Foreskin keratinocyte (primary cell): ENCODE measurements at places on chromosomes 4 and X.

- DNase-seq, result peak; percentile 17
Observed at GRCh38 chrX:110853610-110854009, 58.0 kb upstream of the CHRDL1 start.

DNA sequence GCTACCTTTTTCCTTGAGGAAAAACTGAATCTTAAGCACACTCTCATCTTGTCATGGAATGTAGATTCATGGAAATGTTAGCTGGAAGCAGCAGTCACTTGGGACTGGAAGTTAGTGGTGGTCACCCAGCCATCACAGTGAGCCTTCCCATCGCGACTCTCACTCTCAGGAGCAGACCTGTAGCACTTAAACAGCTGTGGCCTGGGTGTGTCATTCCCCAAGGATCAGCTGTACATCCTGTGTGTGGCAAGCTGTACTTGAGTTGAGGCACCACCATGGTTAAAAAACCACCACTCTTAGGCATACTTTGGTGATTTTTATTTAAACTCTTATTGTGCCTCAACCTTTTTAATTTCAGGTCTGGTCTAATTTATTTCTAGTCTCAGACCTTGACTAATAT is 46.7 kb downstream of the JADE1 start:
- no peak for DNase-seq

- DNase-seq, result no peak
Observed at GRCh38 chr4:187075514-187075913, 351.9 kb upstream of the FAT1 start.

- no peak for DNase-seq
Observed at GRCh38 chrX:134374294-134374693, 85.7 kb upstream of the HPRT1 start.

DNA sequence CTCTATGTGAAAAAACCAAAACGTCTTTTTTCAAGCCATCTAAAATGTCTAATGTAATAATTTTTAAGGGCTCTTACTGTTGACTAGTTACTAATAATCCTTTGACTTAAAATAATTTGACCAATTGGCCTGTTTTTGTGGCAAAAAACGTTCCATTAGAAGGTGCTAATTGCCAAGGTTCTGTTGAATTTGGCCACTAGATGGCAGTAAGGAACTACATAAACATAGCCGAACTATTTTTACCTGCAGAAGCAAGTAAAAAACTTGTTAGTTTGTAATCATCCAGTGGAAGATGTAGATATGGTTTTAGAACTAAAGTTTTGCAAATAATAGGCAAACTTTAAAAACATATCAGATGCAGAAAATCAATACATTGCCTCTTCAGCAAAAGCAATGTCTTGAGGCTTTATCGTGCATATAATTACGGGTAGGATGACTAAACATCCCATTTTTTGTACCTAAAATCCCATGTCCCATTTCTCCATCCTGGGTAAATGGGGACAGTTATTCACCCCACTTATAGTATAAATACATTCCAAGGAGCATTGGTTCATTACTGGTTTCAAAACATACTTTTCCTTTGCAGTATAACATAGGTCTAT is 57.6 kb downstream of the PROM1 start:
- no peak for DNase-seq

- peak; percentile 12 for DNase-seq
Observed at GRCh38 chr4:108396900-108397497, 223.4 kb upstream of the RPL34 start.
